ENCODE measurements at places on chromosomes 1 and 21.

- no peak for DNase-seq
Observed at GRCh38 chr21:31660259-31660565, 719 bp downstream of the SOD1 start.

GRCh38 chr1:58768971-58769808, 14.7 kb downstream of the JUN start:
- peak; percentile 91 for DNase-seq

DNA sequence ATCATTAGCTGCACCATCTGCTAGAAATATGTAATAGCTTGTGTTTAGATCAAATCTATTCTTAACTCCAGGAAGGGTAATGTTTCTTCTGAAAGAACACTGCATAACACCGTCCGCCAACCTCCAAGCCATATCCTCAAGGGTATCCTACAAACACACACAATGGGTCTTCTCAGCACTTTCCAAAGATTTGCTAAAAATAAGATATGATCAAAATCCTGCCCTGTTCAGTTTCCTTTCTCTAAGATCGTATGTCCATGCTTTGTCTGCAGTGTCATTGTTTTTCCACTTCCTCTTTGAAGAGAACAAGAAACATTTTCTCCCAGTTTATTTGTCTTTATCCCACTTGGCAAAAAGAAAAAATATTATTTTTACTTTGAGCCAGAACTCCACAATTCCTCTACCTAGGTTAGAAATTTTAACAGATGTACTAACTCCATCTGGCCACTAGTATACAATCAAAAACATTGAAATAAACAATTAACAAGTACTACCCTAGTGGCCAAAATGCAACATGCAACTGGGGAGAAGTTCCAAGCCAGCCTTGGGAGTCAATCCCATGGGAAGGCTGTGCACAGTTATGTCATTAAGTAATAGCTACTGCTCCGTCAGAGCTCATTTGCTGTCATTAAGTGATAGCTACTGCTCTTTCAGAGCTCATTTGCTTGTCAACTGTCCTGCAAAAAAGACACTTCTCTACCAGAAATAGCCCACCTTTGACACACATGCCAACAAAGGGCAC, 37.8 kb downstream of the FRRS1 start:
- no peak for DNase-seq

- DNase-seq: no peak
Observed at GRCh38 chr21:39051588-39051949, 131.7 kb downstream of the PSMG1 start.

- DNase-seq: no peak
Observed at GRCh38 chr1:15559189-15559810, 25.6 kb downstream of the AGMAT start.

GRCh38 chr1:204493984-204494280, 673 bp downstream of the PIK3C2B start:
- peak; percentile 90 for DNase-seq

All from posterior cingulate gyrus (tissue), 11 donors.